ENCODE measurements at places on chromosomes 16 and 17. TPM values are rescaled to one million over a fixed set of nuclear protein-coding genes. Genes with fewer than 3 reads are reported as not detected.

DNA sequence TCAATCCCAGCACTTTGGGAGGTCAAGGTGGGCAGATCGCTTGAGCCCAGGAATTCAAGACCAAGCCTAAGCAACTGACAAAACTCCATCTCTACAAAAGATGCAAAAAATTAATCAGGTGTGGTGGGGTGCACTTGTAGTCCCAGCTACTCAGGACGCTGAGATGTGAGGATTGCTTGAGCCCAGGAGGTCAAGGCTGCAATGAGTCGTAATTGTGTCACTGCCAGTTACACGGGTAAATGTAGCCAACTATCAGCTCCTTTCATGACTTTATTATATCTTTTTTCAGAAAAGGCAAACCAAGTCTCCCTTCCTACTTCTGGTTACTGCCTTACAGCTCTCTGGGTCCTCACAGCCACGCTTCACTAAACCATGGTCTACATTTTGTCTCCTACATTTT, 4.0 kb downstream of the SDF2 start:
- H3K27ac ChIP-seq: no peak overlapping the region
- peaks cover 31% of the 10 kb centered on the region for H3K36me3 ChIP-seq
- DNase-seq: no peak

GRCh38 chr17:72152387-72152929, 31.6 kb downstream of the SOX9 start:
- no peaks in the 10 kb centered on the region for H3K36me3 ChIP-seq
- H3K4me1 ChIP-seq: no peaks in the 10 kb centered on the region
- H3K27me3 ChIP-seq: no peaks in the 10 kb centered on the region
- H3K4me3 ChIP-seq: no peak overlapping the region
- H3K27ac ChIP-seq: no peak overlapping the region

- H3K27me3 ChIP-seq: no peaks in the 10 kb centered on the region
- no peak overlapping the region for H3K27ac ChIP-seq
- no peaks in the 10 kb centered on the region for H3K36me3 ChIP-seq
- H3K4me3 ChIP-seq: no peak overlapping the region
- H3K4me1 ChIP-seq: no peaks in the 10 kb centered on the region
Observed at GRCh38 chr16:87791295-87792204, 25.8 kb upstream of the KLHDC4 start.

DNA sequence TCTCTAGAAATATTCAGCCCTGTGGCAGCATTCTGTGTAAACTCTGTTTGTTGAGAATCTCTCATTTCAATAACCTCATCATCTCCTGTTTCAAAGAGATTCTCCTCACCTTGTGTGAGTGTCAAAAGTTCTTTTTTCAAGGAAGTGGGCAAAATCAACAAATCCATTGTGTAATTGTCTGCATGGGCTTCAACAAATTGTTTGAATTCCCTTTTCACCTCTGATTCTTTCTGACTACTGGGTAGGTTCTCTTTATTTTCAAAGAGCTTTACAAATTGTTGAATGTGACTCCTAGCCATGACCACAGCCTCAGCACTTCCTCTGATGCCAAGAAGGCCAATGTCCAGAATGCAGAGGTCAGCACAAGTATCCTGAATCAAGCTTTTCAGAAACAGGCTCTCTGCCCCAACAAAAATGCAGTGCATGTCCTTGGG, 48.0 kb downstream of the N4BP1 start:
- no peak overlapping the region for H3K27ac ChIP-seq
- no peak for DNase-seq
- H3K36me3 ChIP-seq: peaks cover 16% of the 10 kb centered on the region
- H3K27me3 ChIP-seq: no peaks in the 10 kb centered on the region

GRCh38 chr16:67082891-67083290, 26.9 kb upstream of the PHAF1 start:
- no peaks in the 10 kb centered on the region for H3K4me1 ChIP-seq
- no peak overlapping the region for H3K4me3 ChIP-seq
- no peak for DNase-seq

Gene CCDC78
- total RNA-seq: 1.2 TPM

DNA sequence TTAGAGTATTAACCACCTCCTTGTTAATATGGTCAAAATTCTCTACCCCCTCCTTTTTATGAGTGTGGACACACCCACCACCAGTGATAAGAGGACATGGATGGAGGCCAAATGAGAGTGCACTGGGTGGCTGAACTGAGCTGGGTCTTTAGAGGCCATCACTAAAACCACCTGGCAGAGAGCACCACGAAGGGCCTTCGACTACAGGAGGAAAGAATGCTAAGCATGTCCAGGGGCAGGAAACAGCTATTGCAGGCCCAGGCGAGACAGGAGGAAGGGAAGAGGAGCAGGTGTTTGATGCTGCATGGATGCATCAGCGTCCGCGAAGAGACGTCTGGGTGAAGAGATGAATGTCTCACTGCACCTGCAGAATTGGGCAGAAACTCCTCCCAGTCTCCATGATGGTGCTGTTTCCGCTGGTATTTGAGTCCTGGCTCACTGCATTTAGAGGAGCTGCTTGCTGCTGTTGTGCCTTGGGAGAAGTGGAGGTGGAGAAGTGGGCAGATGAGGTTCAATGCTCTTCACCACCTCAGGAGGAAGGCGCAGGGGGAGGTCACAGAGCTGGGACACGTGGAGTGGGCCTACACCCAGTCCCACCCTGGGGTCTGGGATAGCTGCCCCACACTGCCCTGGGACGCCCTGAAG, 33.2 kb downstream of the SPHK1 start:
- H3K4me3 ChIP-seq: no peak overlapping the region
- H3K36me3 ChIP-seq: peaks cover 18% of the 10 kb centered on the region
- H3K27me3 ChIP-seq: no peaks in the 10 kb centered on the region
- no peak for DNase-seq
- no peak overlapping the region for H3K27ac ChIP-seq

Gene NPTX1
- total RNA-seq: 0.58 TPM

DNA sequence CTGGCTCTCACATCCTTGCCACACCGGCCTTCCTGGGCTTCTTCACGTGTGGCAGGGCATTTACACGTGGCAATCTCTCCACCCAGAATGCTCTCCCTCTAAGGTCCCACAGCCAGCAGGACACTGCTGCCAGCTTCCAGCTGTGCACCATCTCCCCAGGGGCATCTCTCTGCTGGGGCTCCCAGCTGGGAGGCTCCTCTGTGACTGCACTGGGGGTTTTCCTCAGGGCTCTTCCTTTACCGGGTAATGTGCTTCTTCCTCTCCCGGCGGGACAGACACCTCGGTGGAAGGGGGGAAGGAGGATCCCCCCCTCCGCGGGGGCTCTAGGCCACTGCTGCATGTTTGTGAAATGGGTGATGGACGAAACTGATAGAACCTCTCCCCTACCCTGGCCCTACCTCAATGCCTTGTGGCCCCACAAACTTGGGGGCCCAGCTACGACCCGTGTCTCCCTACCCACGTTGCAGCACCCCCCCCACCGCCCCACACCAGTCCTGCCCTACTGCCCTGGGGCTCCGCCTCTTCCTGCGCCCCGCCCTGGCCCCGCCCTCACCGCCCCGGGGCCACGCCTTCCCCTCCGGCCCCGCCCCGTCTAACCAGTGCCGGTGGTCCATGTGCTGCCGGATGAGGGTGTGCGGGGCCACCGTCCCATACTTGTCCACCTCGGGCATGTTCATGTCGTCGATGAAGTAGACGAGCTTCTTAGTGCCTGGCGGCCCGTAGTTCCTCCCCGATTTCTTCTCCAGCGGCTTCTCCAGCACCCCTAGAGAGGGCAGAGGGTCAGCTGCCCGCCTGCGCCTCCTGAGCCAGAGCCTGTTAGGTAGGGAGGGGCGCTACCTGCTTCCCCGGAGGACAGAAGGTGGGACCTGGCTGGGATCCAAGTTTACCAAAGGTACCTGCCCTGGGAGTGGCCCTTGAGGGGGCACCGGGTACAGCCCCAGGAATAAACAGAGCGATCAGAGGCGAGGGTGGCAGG, 92.6 kb downstream of the DNAH17 start:
- peaks cover 13% of the 10 kb centered on the region for H3K4me1 ChIP-seq
- peak overlapping the region; percentile 36 for H3K4me3 ChIP-seq
- peak; percentile 69 for DNase-seq
- H3K27ac ChIP-seq: no peak overlapping the region

GRCh38 chr17:70298929-70299531, 129.7 kb downstream of the KCNJ2 start:
- DNase-seq: no peak
- H3K27me3 ChIP-seq: no peaks in the 10 kb centered on the region
- no peaks in the 10 kb centered on the region for H3K36me3 ChIP-seq

- peak overlapping the region; percentile 50 for H3K27ac ChIP-seq
- H3K36me3 ChIP-seq: no peaks in the 10 kb centered on the region
- DNase-seq: no peak
- H3K27me3 ChIP-seq: no peaks in the 10 kb centered on the region
Observed at GRCh38 chr16:79599837-79600637, 500 bp downstream of the MAF start.

DNA sequence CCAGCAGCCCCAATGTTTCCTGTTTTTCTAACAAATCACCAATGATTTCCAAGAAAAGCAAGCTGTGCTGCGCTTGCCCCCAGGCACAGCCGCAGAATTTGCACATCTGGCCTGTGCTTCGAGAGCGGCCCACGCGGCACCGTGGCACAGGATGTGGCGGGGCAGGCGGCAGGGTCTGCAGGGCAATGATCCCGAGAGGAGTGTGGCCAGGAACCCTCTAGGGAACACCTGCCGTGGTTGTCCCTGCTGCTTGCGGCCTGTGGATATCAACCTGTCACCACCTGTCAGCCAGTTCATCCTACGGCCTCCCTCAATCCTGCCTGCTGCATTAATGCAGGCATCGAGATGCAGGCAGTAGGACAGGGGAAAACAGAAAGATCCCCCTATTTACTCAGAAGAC, 24.0 kb downstream of the PIK3R5 start:
- H3K27me3 ChIP-seq: no peaks in the 10 kb centered on the region
- peaks cover 68% of the 10 kb centered on the region for H3K4me1 ChIP-seq
- peak; percentile 53 for DNase-seq
- peak overlapping the region; percentile 21 for H3K4me3 ChIP-seq

Gene CHST4
- not detected for total RNA-seq

DNA sequence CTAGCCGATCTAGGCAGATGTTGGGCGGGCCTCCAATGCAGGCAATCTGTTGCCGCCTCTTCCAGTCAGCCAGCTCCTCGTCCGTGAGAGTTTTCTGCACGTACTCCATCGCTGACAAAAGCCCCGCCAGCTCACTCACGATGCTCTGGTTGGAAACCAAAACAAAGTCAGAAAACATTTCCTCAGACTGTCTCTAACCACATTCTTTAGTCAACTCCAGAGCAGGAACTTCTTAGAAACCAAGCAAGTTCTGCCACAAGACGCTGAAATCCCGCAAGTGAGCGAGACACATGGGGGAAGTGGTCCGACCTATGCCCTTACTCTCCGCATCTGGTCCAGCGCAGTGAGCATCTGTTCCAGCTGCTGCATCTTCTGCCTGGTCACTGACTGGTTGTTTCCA, 49.1 kb downstream of the STAT5A start:
- no peaks in the 10 kb centered on the region for H3K27me3 ChIP-seq
- peaks cover 57% of the 10 kb centered on the region for H3K4me1 ChIP-seq
- peaks cover 78% of the 10 kb centered on the region for H3K36me3 ChIP-seq
- H3K4me3 ChIP-seq: no peak overlapping the region

GRCh38 chr16:47113130-47113529, 30.6 kb downstream of the NETO2 start:
- no peaks in the 10 kb centered on the region for H3K4me1 ChIP-seq
- no peak for DNase-seq
- H3K27ac ChIP-seq: no peak overlapping the region

Gene SLC12A3
- total RNA-seq: not detected

Gene CCL23
- not detected for total RNA-seq

Gene TADA2A
- total RNA-seq: 6.7 TPM

- no peak overlapping the region for H3K4me3 ChIP-seq
- no peak for DNase-seq
- H3K36me3 ChIP-seq: no peaks in the 10 kb centered on the region
- H3K27me3 ChIP-seq: no peaks in the 10 kb centered on the region
- no peaks in the 10 kb centered on the region for H3K4me1 ChIP-seq
- H3K27ac ChIP-seq: no peak overlapping the region
Observed at GRCh38 chr16:59655031-59655430, 920.9 kb upstream of the GOT2 start.

DNA sequence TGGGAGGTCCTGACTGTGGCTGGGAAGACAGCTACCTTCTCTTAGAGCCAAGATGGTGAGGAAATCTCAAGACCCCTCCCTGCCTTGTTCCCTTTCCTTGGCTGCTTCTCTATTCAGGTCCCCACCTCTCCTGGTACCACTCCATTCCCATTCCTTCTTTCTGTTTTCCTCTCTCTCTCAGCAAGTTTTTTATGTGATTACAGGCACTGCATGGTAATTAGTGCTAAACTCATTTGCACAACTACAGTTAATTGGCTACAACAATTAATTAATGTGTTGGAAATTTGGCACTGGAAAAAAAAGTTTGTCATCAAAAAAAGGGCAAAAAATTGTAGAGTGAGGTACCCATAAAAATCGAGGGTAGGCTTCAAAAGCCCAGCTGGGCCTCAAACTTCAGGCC, 45.3 kb downstream of the NEUROD2 start:
- H3K36me3 ChIP-seq: peaks cover 57% of the 10 kb centered on the region
- no peak overlapping the region for H3K27ac ChIP-seq
- no peaks in the 10 kb centered on the region for H3K4me1 ChIP-seq
- no peak overlapping the region for H3K4me3 ChIP-seq
- H3K27me3 ChIP-seq: no peaks in the 10 kb centered on the region

DNA sequence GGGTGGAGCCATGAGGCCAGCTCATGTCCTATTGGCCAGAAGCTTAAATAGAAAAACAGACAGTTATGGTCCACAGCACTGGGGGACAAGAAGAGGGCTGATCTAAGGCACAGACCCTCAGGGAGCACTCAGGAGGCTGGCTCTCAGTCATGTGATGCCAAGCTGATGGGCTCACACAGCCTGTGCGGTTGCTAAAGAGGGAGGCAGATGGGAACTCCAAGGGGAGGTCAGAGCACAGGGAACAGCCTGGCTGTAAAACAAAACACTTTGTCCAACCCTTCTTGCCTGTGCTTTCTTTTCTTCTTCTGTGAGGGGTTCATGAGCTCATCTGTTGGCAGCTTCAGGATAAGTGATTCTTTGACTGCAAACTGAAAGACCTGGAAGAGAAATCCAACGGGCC, 27.2 kb downstream of the CNTNAP1 start:
- H3K36me3 ChIP-seq: peaks cover 89% of the 10 kb centered on the region
- H3K4me1 ChIP-seq: peaks cover 49% of the 10 kb centered on the region
- H3K27me3 ChIP-seq: no peaks in the 10 kb centered on the region
- no peak overlapping the region for H3K27ac ChIP-seq
- DNase-seq: no peak

GRCh38 chr16:62709794-62710193, 673.6 kb upstream of the CDH8 start:
- DNase-seq: no peak
- no peak overlapping the region for H3K4me3 ChIP-seq
- no peaks in the 10 kb centered on the region for H3K36me3 ChIP-seq
- no peaks in the 10 kb centered on the region for H3K4me1 ChIP-seq
- no peak overlapping the region for H3K27ac ChIP-seq

Data from CD4-positive, alpha-beta T cell (primary cell).